ENCODE measurements at places on chromosomes 13 and 19.

- no peak for DNase-seq
These were observed 36.1 kb downstream of the MTUS2 start for GRCh38 chr13:28856287-28856686.

DNA sequence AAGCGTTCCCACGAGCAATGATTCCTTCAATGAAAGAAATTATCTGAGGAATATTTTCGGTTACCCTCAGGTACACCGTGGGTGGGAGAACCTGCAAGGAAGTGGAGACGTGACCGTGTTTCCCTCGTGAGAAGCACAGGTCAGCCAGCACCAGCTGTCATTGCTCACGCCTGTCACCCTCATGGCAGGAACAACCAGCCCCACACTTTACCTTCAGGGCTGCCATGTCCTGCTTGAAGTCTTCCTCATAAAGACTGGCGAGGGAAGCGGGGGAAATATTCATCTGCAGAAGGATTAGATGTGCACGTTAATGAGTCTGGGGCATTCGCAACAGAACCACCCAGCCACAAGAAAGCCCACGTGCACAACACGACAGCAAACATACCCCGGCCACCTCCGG, 18.2 kb downstream of the CARS2 start:
- no peak for DNase-seq

DNA sequence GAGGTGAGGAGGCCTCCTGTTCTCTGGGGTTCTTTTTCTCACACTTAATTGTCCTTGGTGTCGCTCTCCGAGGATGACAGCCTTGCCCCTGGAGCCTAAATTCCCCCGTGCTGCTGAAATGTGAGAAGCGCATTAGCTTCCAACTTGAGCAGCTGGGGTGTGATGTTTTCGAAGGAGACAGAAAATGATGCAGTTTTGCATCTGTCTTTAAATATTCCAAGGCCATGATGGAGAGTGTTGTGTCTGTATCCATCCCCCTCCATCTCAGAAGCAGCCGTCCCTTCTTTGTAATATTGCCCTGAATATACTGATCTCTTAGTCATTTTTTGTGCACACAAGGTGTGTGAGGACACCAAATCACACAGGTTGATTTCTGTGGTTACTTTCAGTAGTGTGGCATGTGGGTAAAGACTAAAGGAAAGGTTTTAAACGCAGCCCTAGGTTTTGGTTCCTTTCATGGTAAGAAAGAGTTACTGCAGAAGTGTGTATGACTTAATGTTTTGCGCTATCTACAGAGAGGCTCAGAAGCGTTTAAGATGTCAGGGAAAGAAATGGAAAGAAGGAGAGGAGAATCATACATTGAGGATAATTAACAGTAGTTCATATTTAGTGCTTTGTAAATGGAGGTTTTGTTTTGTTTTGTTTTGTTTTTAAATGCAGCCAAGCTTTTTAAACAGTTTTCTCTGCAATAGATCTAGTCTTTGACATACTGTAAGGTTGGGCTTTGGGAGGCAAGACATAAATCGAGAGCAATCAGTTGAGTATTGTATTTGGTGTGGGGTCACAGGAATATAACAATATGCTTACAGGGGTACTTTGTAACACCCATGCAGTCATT, 1.6 kb downstream of the NBEA start:
- no peak for DNase-seq

GRCh38 chr19:51799034-51799773, 4.2 kb downstream of the FPR3 start:
- DNase-seq, result peak; percentile 92

DNA sequence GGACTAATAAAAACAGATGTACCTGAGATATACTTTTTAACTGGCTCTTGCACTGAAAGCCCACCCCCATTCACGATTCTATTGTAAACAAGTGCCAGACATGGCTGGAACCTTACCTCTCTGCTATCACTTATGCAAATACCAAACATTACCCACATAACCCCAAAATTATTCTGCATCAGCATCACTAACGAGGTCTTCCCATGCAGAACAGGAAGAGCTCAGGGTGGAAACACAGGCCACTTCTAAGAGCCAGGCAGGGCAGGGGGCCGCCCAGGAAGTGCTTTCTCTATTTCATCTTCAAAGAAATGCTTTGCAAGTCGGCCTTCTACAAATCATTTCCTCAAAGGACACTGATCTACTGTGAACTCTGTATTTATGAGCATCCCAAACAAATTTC, 7.3 kb downstream of the IRS2 start:
- no peak for DNase-seq

DNA sequence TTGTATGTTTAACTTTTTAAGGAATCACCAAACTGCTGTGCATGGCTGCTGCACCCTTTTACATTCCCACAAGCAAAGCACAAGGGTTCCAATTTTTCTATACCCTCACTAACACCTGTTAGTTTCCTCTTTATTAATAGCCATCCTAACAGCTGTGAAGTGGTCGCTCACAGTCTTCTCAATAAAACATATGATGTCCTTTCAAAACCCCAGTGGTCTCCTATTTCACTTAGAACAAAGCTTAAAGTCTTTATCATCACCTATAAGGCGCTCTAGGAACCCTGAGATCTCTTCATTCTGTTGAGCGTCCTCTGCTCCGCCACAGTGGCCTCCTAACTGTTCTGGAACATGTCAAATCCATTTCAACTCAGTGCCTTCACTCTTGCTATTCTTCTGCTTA, 400.5 kb downstream of the KLF12 start:
- no peak for DNase-seq

DNA sequence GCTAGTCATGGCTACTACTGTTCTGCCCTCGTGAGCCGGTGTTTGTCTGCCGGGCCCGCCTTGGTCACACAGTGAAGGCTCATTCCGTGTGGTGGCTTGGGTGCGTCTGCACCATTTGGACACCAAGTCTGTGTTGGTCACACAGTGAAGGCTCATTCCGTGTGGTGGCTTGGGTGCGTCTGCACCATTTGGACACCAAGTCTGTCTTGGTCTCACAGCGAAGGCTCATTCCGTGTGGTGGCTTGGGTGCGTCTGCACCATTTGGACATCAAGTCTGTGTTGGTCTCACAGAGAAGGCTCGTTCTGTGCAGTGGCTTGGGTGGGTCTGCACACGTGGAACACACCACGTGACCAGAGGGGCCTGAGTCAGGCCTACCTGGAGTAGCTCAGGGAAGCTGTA, 29.0 kb upstream of the DCUN1D2 start:
- no peak for DNase-seq

DNA sequence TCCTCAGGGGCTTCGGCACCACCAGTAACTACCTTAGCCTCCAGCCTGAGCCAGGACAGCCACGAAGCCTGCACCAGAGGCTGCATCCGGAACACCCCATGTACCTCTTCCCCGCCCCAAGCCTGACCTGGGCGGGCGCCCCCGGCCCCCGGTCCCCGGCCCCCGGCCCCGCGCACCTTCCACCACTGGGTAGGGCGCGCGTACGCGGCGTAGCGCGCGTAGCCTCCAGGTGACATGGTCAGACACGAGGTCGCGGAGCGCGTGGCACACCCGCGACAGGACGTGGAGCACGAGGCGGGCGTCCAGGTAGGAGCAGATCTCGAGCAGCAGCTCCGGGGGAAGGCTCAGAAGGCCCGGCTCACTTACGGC, 450 bp downstream of the FBXW9 start:
- no peak for DNase-seq

GRCh38 chr19:49761249-49761624, 1.9 kb downstream of the TSKS start:
- DNase-seq, result no peak

GRCh38 chr13:32142956-32143375, 111.4 kb downstream of the FRY start:
- no peak for DNase-seq

DNA sequence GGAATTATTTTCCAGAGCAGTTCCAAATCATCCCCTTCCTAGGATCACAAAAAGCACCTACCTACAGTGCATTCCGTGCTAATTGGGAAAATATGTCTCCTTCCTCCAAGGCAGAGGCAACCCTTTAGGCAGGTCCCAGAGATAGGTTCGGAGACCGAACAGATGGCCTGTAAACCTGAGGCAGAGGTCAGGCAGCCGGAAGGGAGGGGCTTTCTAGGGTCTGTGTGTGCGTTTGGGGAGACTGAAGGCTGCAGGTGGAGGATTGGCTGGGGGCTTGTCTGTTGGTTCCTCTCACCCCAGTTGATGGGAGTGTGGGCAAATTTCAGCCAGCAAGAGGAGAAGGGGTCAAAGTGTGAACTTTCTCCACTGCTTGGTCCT, 7.1 kb downstream of the KCNN4 start:
- no peak for DNase-seq

DNA sequence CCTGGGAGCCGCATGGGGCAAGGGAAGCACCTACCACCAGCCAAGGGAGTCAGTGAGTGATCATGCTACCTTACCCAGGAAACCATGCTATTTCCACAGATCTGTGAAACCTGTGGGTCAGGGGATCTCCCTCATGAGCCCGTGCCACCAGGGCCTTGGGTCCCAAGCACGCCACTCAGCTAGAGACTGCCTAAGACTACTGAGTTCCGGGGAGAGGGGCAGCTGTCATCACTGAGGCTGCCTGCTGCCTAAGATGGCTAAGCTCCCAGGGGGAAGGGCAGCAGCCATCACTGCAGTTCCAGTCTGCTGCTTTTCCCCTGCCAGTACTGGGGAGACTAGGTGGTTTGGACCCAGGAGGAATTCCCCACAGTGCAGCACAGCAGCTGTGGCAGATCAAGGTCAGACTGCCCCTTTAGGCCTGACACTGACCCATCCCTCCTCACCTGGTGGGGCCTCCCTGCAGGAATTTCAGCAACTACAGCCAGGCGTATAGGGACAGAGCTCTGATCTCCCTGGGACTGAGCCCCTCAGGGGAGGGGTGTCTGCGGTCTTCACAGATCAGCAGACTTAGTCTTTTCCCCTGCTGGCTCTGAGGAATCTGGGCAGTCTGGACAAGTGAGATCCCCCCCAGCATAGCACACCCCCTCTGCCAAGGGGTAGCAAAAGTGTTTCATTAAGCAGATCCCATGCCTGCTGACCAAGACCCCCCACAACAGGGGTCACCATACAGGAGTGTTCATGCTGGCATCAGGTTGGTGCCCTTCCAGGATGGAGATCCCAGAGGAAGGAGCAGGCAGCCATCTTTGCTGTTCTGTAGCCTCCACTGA, 26.9 kb downstream of the VSTM2B start:
- no peak for DNase-seq

- no peak for DNase-seq
These were observed 11.6 kb downstream of the SPATA13 start for GRCh38 chr13:24172071-24172470.

- no peak for DNase-seq
These were observed 84.0 kb downstream of the SUCLA2 start for GRCh38 chr13:47917022-47917574.

DNA sequence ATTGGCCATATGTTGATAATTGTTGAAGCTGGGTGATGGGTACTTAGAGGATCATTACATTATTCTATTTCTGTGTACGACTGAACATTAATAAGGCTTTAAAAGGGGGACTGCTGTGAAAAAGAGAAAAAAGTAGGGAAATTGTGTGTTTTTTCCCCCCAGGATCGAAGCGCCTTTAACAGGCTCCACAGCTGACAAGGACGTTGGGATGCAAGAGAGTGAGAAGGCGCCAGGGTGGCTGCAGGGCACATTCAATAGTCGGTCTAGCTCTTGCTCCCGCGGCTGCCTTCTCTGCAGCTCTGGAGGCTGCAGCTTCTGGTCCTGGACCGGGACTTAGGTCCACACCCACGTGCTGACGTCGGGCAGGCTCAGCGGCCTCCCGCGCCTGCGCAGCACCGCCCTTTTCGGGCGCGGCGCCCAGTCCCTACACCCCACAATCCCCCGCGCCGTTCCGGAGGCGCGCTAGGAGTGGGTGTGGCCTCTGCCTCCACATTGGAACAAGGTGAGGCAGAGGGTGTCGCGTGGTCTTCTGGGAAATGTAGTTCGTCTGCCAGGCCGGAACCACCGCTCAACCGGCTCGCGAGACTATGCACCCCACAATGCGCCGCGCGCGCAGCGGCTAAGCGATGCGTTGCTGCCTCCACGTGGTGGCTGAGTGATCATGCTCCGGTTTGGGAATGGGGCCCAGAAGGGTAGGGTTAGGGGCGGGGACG, 4.9 kb upstream of the LRFN3 start:
- peak; percentile 99 for DNase-seq

GRCh38 chr13:95168191-95168590, 133.1 kb downstream of the ABCC4 start:
- no peak for DNase-seq

- DNase-seq, result no peak
These were observed 17.2 kb upstream of the ZNF8 start for GRCh38 chr19:58261600-58261967.

DNA sequence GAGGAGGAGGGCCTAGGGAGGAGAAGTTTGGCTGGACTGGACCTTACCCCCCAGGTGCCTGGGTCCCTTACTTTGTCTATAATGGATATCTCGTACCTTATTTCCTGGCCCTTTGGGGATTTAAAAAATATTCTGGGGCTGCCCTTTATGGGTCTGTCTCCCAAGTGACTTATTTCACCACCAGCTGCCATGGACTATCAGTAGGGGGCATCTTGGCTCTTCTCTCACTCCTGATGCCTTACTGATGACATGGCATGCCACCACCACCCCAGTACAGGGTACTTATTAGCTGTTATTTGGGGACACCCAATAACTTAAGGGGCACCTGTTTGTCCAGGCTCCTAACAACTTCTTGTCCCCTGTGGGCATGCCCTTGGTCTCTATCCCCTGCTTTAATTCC, 38.0 kb downstream of the NFIX start:
- no peak for DNase-seq

GRCh38 chr19:30719189-30719998, 347.2 kb downstream of the ZNF536 start:
- no peak for DNase-seq

- DNase-seq, result no peak
These were observed 16.4 kb downstream of the PLEKHF1 start for GRCh38 chr19:29681422-29682235.

DNA sequence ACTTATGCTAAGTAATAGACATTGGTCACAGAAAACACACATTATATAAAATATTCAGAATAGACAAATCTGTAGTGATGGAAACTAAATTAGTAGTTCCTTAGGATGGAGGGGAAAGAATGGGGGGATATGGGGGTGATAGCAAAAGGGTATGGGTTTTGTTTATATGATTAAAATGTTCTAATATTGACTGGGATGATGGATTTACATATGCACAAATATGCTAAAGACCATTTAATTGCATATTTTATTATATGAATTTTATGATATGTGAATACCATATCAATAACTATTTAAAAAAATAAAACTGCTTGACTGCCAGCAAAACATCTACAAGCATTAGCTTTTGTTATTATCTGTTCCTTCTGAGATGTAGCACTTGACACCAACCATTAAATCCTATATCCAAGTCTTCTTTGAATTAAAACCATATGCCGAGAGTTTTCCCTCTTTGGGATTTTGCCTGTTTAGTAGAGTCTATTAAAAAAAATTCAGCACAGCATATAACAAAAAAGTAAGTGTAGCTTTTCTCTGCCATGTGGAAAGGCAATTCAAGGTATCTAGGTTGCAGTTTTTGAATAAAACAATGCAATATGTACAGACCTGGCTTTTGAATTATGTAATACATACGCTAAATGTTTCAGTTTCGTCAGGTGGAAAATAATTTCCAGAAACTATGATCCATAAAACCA, 2584.1 kb upstream of the PCDH20 start:
- no peak for DNase-seq

Measured in astrocyte of the cerebellum (primary cell).